ENCODE measurements at places on chromosomes 1 and 21.

GRCh38 chr1:40712405-40712944 lies 21.0 kb downstream of the NFYC start:
- no peak for DNase-seq

- no peak for DNase-seq
Measured at GRCh38 chr1:111369177-111369576, 58.4 kb downstream of the OVGP1 start.

DNA sequence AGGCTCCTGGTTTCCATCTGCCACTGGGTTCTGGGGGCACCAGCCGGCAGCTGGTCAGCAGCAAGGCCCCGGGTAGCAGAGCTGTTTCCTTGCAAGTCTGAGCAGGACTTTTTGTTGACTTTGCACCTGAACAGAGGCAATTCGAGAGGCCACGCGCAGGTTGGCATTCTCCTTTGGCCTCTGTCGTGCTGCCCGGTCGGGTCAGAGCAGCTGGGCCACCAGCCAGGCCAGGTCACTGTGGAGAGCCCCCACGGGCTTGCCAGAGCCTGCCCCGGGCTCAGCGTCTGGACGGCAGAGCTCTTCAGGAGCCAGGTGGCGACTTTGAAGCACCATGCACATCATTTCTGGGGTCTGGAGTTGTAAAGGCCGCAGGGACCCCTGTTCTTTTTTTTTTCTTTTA lies 28.4 kb upstream of the TMEM52 start:
- no peak for DNase-seq

DNA sequence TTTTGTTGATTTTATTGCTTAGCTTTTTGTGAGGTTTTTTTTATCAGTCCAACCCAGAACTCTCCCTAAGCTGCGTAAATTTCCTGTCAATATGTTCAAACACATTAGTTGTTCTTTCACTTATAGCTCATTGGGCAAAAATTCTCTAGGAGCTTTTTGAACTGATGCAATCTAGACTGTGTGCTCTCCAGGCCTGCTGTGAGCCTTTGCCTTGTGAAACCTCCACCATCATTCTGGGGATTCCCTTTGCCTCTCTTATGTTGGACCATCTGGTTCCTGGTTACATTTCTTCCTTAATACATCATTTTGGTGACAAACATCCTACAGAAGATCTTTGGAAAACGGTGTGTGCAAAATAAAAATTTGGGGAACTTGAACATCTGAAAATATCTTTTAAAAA lies 247.2 kb downstream of the LRRC7 start:
- no peak for DNase-seq

- DNase-seq = no peak
Measured at GRCh38 chr1:5424802-5425703, 567.2 kb downstream of the NPHP4 start.

- DNase-seq = no peak
Measured at GRCh38 chr1:72892461-72892860, 610.1 kb upstream of the NEGR1 start.

DNA sequence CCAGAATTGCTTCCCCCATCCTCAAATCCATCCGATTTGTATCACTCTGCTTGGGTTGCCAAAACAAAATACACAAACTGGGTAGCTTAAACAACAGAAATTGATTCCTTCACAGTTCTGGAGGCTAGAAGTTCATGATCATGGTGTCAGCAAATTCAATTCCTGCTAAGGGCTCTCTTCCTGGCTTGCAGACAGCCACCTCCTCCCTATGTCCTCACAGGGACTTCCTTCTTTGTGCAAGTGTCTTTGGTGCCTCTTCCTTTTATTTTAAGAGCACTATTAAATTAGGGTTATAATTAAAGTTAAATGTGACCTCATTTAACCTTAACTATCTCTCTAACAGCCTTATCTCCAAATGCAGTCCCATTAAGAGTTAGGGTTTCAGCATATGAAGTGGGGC lies 112.8 kb downstream of the PLPP3 start:
- DNase-seq = no peak

GRCh38 chr21:33023574-33024200 lies 2.0 kb upstream of the OLIG2 start:
- no peak for DNase-seq

DNA sequence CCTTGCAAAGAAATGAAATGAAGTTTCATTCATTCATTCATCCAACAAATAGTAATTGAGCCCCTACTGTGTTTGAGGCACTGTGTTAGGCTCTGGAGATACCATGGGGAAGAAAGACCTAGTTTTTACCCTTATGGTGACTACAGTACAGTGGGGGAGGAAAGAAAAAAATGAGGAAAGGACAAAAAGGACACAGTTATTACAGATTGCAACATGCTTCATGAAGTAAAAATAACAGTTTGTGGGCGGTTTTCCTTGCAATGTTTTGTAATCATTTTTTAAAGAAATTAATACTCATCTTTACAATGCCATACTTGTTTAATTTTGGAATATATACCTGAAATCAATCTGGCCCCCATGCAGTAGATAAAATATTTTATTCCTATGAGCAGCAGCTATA lies 120.3 kb downstream of the TM2D1 start:
- no peak for DNase-seq

DNA sequence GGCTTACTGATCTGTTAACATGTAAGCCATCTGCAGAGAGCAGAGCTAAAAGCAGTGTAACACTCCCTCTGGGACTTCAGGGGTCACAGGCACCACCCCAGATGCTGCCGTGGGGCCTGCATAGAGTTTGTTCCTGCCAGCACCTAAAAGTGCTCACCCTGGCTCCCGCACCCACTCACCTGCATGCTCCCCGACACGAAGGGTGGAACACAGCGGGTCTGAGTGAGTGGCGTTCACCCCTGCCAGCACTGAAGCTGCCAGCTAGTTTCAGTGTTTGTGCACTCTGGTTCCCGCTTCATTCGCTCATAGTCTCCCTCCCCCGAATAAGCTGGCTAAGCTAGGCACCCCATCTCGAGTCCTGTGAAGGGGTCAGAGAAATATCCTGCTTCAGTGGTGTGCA lies 1681.0 kb downstream of the NCAM2 start:
- no peak for DNase-seq

DNA sequence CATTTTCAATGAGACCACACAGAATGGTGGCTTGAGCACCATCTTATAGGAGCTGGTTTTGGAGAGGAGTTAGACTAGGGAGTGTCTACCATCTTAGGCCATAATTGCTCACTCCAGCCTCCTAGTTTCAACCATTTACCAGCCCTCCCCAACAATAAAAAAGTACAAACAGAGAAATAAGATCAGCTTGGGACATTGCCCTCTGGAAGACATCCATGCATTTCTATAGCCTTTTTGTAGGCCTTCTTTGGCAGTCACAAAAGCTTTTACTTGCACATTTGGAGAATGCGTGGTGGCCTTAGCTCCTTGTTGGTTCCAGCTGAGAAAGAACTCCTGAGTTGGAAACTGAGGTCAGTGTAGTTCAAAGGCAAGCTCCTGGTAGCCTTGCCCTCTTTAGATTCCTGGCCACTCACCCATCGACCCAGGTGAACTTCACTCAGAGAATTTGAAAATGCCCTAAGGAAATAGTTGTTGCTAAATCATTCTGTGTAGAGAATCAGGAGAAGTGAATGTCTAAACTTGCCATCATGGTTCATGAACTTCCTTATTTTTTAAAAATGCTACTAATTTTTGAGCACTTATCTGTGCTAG lies 301.7 kb upstream of the PROX1 start:
- no peak for DNase-seq

DNA sequence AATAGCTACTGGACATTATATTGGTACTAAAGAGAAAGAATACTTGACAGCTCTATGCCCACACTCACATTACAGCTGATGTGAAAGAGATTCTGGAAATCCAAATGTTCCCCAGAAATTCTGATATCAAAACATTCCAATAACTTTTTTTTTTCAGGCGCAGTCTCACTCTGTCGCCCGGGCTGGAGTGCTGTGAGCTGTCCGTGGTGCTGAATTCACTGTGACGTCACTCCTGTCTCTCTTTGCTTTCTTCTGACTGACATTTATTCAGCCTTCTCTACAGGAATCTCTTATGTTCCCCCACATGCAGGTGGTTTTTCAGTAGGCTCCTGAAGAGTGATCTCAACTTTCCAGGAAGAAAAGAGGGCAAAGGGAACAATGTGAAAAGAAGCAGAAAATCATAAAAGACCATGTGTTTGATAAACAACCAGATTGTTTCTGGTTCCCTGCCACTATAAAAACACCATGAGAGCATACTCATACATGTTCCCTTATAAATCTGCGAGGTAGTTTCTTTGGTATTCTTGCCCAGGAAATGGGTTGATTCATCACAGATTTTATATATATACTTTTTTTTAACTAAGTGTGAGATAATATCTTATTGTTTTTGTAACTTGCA lies 6.2 kb downstream of the S100A7A start:
- no peak for DNase-seq

- no peak for DNase-seq
Measured at GRCh38 chr1:117059334-117059677, 820 bp upstream of the TTF2 start.

GRCh38 chr1:32684167-32684811 lies 18.3 kb downstream of the SYNC start:
- no peak for DNase-seq

GRCh38 chr21:19228226-19228625 lies 824.6 kb upstream of the TMPRSS15 start:
- DNase-seq = no peak

DNA sequence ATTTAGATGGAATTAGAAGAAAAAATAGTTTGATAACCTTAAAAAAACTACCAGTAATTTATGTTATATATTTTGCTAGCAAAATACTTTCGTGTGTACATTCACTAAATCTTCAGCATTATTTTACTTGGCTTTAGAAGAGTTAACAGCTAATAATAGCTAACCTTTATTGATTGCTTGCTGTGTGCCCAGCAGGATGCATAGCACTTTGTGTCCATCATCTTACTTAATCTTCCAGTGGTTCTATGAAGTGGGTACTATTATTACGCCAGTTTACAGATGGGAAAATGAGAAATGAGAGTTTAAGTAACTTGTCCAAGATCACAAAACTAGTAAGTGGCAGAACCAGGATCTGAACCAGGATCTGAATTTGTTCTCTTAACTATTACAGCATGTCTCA lies 41.7 kb upstream of the GPR25 start:
- DNase-seq = no peak

DNA sequence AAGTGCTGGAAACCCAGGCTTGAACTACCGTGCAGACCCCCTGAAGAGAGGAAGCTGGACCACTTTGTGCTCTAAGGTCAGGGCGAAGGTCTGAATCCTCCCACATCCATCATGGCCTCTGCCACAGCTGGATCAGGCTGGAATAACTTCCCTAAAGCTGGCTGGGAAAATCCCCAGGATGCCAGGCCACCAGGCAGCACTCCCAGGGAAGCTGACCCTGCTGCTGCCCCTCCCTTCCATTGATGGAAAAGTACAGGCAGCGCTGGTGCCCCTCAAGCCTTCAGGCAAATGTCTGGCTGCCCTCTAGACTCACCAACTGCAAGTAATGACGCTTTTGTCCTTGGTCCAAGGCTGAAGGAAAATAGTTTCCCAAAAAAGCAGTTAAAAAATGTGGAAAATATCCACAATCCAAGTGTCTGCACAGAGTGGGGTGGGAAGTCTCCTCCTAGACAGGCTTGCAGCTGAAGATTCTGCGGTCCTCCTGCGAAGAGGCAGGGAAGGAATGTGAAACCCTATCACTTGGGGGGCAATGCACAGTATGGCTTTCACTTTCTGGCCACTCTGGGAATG lies 39.9 kb upstream of the TSPAN2 start:
- DNase-seq = no peak

- DNase-seq = no peak
Measured at GRCh38 chr21:30148906-30149305, 17.7 kb downstream of the CLDN17 start.

DNA sequence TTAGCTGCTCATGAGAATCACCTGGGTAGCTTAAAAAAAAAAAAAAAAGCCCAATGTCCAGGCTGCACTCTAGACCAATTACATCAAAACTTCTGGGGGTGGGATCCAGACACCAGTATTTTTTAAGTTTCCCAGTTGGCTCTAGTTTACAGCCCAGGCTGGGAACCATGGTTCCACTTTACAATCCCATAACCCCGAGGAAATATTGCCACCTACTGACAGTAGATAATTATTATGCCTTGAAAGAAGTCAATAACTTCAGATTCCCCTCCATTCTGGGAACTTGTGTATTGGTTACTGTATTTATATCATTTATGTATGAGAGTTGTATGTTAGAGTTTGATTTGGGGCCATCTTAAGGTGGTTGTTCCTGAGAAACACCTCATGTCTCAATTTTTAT lies 100.2 kb downstream of the SPATA46 start:
- no peak for DNase-seq

DNA sequence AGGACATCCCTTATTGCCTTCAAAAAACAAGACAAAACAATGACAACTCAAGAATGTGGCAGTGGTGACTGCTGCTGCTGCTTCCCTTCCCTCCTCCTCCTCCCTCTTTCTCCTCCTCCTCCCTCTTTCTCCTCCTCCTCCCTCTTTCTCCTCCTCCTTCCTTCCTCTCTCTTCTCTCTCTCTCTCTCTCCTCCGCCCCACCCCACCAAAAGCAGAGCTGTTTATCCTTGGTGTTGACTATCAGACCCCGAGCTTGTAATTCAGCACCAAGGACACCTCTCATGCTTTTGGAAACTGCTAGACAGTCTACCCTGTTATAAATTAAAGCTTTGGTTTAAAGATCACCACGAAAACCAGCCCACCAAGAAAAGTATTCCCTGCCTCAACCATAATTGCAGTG lies 72.4 kb upstream of the IFNAR2 start:
- no peak for DNase-seq

GRCh38 chr1:145927916-145928643 lies 796 bp upstream of the RBM8A start:
- DNase-seq = no peak

GRCh38 chr1:219945795-219946194 lies 17.4 kb upstream of the SLC30A10 start:
- DNase-seq = no peak

DNA sequence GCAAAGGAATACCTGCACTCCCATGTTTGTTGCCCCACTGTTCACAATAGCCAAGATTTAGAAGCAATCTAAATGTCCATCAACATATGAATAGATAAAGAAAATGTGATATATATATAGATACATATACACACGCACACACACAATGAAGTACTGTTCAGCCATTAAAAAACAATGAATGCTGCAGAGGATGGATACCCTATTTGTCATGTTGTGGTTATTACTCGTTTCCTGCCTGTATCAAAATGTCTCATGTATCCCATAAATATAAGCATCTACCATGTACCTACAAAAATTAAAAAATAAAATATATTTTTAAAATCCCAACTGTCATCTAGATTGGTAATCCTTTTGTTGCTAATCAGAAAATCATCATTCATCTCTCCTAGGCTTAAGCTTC lies 634.8 kb upstream of the ADGRL2 start:
- DNase-seq = no peak

DNA sequence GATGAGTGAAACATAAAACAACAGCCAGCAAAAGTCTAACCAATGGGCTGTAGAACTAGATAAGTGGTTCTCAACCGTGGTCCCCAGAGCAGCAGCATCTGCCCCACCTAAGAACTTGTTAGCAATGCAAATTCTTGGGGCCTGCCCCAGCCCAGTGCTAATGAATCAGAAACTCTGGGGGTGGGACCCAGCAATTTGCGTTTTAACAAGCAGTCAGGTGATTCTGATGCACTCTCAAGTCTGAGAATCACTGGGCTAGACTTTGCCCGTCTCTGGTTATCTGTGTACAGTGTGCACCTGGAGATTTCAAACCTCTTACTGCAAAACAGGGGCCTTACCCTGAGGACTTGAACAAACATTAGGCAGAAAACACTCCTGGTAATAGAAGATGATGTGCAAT lies 66.5 kb downstream of the PLXNA2 start:
- no peak for DNase-seq

All from GOT3 (cell line).